H7 (cell line): ENCODE measurements at places on chromosomes 6 and 20. TPM values are rescaled to one million over a fixed set of nuclear protein-coding genes. Genes with fewer than 3 reads are reported as not detected.

- no peak for DNase-seq
Observed at GRCh38 chr6:11341303-11341702, 108.8 kb upstream of the NEDD9 start.

DNA sequence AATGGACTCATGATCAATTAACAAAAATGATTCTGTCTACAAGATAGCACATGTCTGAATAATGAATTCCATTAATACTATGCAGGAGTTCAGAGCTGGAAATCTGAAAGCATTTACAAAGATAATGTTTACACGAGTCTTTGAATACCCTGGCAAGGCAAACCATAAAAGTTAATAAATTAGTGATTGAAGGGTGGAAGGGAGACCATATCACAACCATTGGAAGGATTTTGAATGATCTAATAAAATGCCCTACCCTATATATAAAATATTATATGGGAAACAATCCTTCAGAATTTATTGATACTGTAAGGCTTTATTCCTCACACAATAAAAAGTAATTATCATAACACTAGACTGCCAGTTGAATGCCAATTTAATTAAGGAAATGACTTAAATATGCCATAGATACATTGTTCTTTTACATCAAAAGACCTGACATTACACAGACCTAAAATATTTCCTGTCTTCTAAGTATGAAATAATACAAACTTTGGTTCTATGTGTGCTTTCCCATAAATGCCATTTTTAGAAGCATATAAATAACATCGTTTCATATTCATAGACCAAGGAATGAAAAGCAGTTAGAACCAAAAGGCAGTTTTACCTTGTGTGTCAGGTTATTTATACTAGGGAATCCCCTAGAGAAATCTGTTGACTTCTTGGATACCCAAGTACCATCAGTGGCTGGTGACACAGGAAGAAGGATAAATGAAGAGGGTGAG is 249.2 kb upstream of the MARCKS start:
- no peak for DNase-seq

DNA sequence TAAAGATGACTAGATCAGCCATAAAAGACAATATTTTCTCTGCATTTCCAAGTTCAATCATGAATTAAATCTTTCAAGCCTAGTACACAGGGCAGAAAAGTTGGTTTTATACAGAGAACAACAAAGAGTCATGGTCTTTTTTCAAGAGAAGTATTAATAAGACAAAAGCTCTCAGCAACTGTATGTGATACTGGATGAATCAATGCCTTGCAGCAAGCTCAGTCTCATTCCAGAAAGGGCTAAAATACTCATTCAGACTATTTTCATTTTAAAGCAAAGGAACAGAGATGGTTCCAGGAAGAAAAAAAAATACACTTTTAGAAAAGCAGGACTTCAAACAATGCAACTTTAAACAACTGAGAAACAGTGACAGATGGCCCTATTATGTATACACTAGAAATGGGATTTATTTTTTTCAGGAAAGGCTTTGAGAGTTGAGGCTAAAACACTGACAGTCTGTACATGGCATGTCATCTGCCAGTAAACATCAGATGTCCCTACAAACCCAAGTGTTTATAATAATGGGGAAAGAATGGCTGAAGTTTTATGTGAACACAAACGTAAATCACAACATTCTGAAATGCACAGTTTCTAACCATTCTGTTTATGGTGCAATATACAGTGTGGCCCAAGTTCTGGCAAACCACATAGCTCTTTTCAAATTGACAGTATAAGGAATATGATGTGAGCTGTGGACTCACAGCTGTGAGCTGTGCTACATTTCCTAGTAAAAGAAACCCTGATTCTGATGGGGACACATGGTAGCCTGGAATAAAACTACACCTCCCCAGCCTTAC is 114.3 kb upstream of the DST start:
- no peak for DNase-seq

DNA sequence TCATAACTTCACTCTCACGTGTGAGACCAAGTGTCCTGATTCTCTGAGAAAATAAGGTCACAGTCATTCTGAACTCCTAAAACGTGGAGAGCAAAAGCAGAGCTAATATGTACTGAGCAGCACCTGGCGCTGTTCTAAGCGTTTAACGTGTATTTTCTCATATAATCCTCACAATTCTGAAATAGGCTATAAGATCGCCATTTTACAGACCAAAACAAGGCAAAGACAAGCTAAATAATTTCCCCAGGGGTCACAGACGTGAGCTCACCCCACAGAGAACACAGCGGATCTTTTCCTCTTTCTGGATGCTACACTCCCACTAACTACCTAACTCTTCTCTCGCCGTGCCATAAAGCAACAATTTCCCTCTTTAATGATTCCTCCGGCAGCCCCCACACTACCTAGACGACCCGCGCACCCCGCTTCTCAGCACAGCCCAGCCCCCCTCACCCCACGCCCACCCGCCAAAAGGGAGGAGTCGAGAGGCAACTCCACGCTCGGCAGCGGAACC is 636 bp downstream of the SUPT3H start:
- DNase-seq, result no peak

- DNase-seq, result no peak
Observed at GRCh38 chr6:5068153-5068751, 16.9 kb upstream of the PPP1R3G start.

- no peak for DNase-seq
Observed at GRCh38 chr6:112223070-112223861, 31.1 kb downstream of the LAMA4 start.

- no peak for DNase-seq
Observed at GRCh38 chr20:10006447-10007090, 28.2 kb upstream of the ANKEF1 start.

- no peak for DNase-seq
Observed at GRCh38 chr6:133632206-133632605, 256.7 kb upstream of the TCF21 start.

Gene ZNF334
- 3.9 and 9.1 TPM in 2 replicates for total RNA-seq
